Motor neuron (in vitro differentiated cells): ENCODE measurements at places on chromosomes 7 and 10. TPM values are rescaled to one million over a fixed set of nuclear protein-coding genes. Genes with fewer than 3 reads are reported as not detected.

The HYAL4 gene
- not detected in 2 replicates for total RNA-seq

The EN2 gene
- total RNA-seq = 0.27 and 0.58 TPM in 2 replicates

The ZNF804B gene
- total RNA-seq = 0.21 and 0.67 TPM in 2 replicates

The OR2A42 gene
- 0.44 and 0.52 TPM in 2 replicates for total RNA-seq

The PAPSS2 gene
- 16.9 and 23.4 TPM in 2 replicates for total RNA-seq

The SEMA4G gene
- 3.2 and 4.4 TPM in 2 replicates for total RNA-seq

The KLF14 gene
- 0.21 TPM in 1 of 2 replicates, not detected in the other for total RNA-seq

The FEZF1 gene
- not detected in 2 replicates for total RNA-seq

The AGMO gene
- not detected in 2 replicates for total RNA-seq

The IRF5 gene
- total RNA-seq = 2.2 and 2.3 TPM in 2 replicates

The NPC1L1 gene
- total RNA-seq = 0.16 TPM in 1 of 2 replicates, not detected in the other

The VWA2 gene
- total RNA-seq = 0.14 and 0.30 TPM in 2 replicates

The UBE2D1 gene
- 27.3 and 36.6 TPM in 2 replicates for total RNA-seq

The RBP3 gene
- 0.23 and 0.24 TPM in 2 replicates for total RNA-seq

The SEMA3A gene
- 18.2 and 19.5 TPM in 2 replicates for total RNA-seq

The C1QL3 gene
- 2.8 and 4.0 TPM in 2 replicates for total RNA-seq

The SPRN gene
- 2.9 and 3.6 TPM in 2 replicates for total RNA-seq

The CRYGN gene
- 0.18 and 0.41 TPM in 2 replicates for total RNA-seq

The HOXA10 gene
- total RNA-seq = 2.1 and 2.6 TPM in 2 replicates

The NPFFR1 gene
- total RNA-seq = 0.07 TPM in 1 of 2 replicates, not detected in the other

The AKR1D1 gene
- not detected in 2 replicates for total RNA-seq
